Suprapubic skin (tissue), 4 donors: ENCODE measurements at places on chromosomes 11 and 22.
A peak's percentile ranks its signal among the peaks of the same experiment; 100 is the strongest.

DNA sequence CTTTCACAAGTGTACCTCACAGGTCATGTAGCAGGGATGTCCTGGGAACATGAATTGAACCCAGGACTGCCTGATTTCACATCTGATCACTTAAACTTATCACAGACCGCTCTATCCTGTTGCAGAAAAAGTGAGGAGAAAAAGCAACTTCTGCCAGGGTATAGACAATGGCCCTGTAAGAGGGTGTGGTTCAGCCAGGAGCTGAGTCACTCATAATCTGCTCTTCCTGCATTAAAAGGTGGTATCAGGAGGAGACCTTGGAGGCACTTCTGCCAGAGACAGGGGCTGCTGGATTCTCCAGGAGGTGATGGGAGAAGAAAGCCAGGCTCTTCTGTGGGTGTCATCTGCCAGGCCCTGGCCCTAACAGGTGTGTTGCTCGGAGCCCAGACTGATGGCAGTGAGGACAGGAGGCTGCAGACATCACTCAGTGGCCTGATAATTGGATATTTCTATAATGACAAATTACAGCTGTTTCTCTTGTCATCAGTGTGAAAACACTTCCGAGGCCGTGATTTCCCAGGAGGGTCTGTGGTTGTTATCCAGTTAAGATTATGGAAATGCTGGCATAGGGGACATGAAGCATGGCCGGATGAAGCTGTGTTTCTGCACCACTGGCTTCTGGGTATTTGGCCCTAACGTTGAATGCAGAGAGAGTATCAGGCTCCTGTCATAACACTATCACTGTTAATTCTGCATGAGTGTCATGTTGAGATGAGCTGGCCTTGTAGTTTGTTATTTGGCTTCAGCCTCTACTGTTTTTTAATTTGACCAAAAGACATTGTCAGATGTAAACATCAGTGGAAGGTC, 125.1 kb upstream of the ZBED5 start:
- DNase-seq = no peak

DNA sequence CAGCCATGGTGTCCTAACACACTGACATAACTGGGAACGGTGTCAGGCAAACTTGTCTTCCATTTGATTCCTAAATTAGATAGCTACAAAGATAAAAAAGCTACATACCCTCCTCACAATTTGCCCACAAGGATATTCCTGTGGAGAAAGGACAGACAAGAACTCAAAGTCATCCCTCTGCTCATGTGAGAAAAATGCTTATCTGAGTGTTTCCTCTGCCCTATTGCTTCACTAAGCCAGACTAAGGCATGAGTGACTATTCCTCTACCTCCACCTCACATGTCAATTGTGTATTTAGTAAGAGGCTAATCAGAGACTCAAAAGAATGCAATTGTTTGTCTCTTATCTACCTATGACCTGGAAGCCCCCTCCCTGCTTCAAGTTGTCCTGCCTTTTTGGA, 247.7 kb downstream of the DDX10 start:
- DNase-seq = no peak

- DNase-seq = no peak
Measured at GRCh38 chr22:24498824-24499223, 3.7 kb downstream of the UPB1 start.

GRCh38 chr22:37254209-37254866, 10.3 kb upstream of the RAC2 start:
- no peak for DNase-seq

GRCh38 chr11:111698852-111699559, 67.2 kb downstream of the PPP2R1B start:
- no peak for DNase-seq

GRCh38 chr11:117833401-117833891, 8.9 kb upstream of the FXYD2 start:
- DNase-seq = peak; percentile 64

DNA sequence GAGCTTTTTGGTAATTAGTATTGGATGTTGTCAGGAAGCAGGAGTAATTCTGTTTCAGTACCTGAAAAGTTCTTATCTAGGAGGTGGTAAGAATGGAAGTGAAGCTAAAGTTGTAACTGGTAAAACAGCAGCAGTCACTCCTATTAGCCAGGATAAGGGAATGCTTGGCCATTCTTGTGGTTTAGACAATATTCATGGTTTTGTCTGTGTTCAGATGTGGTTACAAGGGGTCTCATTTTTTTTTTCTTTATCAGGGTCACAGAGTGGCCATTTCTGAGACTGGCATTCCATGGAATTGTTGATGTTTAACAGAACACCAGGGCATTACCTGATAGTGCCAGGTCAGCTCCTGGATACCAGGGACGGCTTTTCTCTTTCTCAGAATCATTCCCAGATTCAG, 23.8 kb downstream of the TAF1D start:
- DNase-seq = no peak

- DNase-seq = no peak
Measured at GRCh38 chr22:38940811-38941384, 16.5 kb upstream of the APOBEC3A start.

GRCh38 chr11:60121264-60121663, 32.8 kb downstream of the MS4A2 start:
- DNase-seq = no peak

- DNase-seq = no peak
Measured at GRCh38 chr11:122398167-122398566, 257.4 kb upstream of the UBASH3B start.

GRCh38 chr22:27724157-27724556, 77.4 kb downstream of the MN1 start:
- no peak for DNase-seq

- DNase-seq = no peak
Measured at GRCh38 chr11:88345408-88345807, 7.9 kb upstream of the CTSC start.

- DNase-seq = no peak
Measured at GRCh38 chr22:28917747-28918549, 34.6 kb downstream of the ZNRF3 start.

- DNase-seq = no peak
Measured at GRCh38 chr11:29159552-29160465, 857.0 kb downstream of the KCNA4 start.

DNA sequence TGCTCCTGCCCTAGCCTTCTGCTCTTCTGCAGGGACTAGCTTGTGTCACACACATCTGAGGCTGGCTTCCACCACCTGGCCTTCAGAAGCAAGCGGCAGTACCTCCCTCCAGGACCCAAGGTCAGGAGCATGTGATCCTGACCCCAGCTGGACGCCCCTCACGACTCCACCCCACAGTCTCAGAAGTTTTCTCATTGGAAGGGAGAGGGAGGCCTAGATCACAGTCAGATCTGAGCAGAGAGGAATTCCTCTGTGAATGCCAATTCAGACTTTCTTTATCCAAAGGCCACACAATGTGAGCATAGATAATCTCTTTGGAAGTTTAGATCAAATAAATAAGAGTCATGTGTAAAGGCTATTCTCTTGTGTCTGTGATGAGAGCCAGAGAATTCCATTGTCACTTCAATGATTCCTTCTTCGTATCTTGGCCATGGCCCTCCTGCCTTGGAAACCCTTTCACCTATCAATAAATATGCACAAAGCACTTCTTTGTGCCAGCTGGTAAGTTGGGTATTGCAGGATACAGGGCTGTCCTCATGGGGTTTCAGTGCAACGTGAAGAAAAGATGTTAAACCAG, 142.9 kb downstream of the SNX19 start:
- no peak for DNase-seq

DNA sequence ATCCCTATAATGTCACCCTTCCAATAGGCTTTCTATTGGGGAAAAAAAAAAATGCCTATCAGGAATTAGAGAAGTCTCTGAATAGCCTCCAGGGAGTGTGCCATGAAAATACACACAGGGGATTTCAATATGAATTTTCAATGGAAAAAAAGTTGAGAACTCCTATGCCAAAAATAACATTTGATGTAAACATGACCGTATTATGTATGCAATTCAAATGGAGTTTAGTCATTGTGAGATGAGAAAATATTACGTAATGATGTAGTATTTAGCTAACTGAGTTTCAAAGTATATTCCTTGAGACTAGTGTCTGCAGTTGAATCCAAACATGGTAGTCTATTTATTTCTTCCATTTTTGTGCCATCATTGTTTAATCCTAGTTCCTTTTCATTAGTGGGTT, 182.3 kb downstream of the BLID start:
- DNase-seq = no peak

DNA sequence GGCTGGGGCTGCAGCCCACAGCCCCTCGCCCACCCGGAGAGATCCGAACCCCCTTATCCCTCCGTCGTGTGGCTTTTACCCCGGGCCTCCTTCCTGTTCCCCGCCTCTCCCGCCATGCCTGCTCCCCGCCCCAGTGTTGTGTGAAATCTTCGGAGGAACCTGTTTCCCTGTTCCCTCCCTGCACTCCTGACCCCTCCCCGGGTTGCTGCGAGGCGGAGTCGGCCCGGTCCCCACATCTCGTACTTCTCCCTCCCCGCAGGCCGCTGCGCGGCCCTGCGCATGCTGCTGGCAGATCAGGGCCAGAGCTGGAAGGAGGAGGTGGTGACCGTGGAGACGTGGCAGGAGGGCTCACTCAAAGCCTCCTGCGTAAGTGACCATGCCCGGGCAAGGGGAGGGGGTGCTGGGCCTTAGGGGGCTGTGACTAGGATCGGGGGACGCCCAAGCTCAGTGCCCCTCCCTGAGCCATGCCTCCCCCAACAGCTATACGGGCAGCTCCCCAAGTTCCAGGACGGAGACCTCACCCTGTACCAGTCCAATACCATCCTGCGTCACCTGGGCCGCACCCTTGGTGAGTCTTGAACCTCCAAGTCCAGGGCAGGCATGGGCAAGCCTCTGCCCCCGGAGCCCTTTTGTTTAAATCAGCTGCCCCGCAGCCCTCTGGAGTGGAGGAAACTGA, 731 bp downstream of the GSTP1 start:
- DNase-seq = peak; percentile 94

GRCh38 chr11:123103326-123103980, 41.5 kb upstream of the HSPA8 start:
- peak; percentile 74 for DNase-seq

- DNase-seq = peak; percentile 30
Measured at GRCh38 chr11:17741487-17741886, 6.9 kb downstream of the KCNC1 start.

- DNase-seq = no peak
Measured at GRCh38 chr11:43542750-43543712, 137.5 kb upstream of the HSD17B12 start.

GRCh38 chr11:35765211-35765610, 102.6 kb downstream of the TRIM44 start:
- no peak for DNase-seq

DNA sequence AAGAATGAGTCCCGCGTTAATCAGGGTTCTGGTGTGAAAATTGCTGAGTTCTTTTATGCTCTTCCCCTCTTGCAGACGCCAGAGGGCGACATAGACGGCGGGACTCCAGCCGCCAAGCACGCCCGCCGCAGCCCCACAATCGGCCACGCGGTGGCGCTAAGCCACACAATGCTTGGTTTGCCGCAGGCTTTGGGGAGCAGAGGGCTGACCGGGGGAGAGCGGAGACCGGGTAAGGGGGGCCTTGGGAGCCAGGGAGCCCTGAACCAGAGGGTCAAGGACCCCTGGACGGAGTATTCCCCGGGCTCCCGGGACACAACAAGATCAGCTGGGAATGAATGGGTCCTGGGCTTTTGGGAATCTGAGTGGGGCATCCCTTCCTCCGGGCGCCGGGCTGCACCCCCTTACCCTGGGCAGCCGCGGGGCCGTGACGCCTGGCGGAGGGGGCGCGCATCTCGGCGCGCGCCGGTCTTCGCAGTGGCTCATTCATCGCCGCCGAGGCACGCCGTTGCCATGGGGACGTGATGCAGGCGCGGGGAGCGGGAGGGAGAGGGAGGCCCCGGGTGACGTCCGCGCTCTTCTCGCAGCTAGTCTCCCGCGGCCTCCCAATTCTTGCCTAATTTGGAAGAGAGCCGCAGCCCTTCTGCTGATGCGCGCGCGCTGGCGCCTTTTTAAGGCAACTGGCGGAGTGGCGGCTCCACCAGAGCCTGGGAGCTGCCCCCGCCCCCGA, 12.2 kb upstream of the NPAS4 start:
- DNase-seq = peak; percentile 92

- no peak for DNase-seq
Measured at GRCh38 chr22:27298742-27299141, 502.8 kb downstream of the MN1 start.

DNA sequence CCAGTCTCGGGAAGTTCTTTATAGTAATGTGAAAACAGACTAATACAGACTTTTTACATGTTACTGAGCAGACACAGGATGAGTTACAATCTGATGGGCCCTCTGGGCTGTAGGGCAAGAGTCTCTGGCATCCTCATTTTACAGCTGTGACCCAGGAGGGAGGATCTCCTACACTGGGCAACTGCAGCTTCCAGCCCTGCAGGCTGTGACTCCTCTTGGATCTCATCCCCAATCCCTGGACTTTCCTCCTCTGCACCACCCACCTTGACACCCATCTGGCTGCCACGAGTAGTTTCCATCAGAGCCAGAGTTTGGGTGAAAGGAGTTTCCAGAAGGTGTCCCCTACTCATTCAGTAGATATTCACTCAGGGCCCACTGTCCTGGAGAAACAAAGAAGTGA, 48.9 kb upstream of the MYEOV start:
- DNase-seq = no peak

DNA sequence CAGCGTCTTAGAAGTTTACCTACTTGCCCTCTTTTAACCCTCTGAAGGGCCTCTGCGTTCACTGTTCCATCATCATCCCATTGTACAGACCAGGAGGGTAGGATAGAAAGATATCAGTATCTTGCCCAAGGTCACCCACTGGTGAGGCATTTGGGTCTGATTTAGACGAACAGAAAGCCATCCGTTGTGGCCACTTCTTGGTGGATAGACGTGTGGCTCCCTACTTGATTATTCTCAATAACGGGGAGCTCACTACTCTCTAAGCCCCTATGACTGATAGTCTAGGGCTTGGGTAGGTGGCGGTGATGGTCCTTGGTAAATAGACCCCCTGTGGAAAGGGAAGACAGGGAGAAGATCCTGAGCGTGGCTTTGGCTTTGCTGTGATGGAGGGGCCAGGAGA, 28.6 kb upstream of the PRR5 start:
- DNase-seq = no peak

DNA sequence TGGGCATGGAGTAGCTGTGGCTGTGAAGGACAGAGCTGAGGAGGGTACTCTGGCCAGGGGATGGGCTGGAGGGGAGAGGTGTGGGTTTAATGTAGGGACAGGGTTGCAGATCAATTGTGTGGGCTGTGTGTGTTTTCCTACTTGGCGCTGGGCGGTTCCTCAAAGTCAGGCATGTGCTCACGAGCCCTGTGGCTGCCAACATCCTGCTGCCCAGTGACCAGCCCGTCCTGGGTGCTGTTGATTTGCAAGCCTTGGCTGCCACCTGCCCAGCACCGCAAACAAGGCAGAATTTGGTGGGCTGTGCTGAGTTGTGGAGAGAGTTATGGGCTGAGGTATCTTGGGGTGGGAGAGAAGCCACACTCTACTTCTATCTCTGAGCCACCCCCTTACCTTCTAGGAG, 69.2 kb downstream of the SCN3B start:
- no peak for DNase-seq
